ENCODE measurements at places on chromosomes 11 and 22. TPM values are rescaled to one million over a fixed set of nuclear protein-coding genes. Genes with fewer than 3 reads are reported as not detected.

- DNase-seq, result no peak
These were observed 228.2 kb upstream of the ZC3H12C start for GRCh38 chr11:109864834-109865547.

- DNase-seq, result peak; percentile 42
These were observed 946.0 kb downstream of the FAM181B start for GRCh38 chr11:81787584-81788049.

- no peak for DNase-seq
These were observed at the start of gene SAA2 for GRCh38 chr11:18248561-18248960. Gene SAA2 (minus strand): TSS chr11:18248668. CDS start chr11:18248011, 657 bp downstream.

DNA sequence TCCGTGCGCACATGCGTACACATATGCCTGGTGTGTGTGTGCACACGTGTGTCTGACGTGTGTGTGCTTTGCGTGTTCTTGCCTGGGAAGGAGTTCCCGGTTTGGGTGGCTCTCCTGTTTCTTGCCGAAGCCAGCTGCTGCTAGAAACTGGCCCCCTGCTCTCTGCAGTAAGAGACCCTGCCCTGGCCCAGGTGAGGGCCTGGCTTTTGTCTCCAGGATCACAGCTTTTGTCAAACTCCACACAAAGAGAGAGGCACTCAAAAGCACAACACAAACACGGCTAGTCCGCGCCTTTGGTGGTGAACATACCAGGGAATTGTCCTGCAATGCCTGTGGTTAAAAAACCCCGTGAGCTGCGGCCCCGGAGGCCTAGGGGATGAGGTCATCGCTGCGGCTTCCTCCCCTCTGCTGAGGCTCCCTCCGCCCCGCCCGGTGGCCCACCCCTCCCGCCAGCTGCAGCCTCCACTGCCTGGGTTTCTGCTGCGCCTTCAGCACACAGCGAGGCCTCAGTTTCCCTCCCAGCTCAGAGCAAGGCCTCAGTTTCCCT is 88.9 kb downstream of the KCNQ1 start:
- DNase-seq, result no peak

DNA sequence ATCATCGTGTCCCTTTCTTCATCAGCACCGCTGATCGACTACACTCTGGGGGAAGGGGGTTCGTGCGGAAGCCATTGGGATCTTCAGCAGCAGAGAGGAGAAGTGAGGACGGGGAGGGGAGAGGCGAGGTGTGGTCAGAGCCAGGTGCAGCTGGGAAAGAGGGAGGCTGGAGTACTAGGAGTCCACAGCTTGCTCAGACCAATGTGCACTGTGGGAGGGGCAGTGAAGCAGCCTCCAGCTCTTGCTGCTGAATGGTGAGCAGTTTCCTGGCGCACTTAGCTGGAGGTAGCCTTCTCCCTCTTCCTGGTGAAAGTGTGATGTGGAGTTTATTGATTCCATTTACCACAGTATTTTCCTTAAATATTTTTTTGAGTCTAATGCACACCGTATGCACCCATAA is 99.0 kb upstream of the NECTIN1 start:
- no peak for DNase-seq

DNA sequence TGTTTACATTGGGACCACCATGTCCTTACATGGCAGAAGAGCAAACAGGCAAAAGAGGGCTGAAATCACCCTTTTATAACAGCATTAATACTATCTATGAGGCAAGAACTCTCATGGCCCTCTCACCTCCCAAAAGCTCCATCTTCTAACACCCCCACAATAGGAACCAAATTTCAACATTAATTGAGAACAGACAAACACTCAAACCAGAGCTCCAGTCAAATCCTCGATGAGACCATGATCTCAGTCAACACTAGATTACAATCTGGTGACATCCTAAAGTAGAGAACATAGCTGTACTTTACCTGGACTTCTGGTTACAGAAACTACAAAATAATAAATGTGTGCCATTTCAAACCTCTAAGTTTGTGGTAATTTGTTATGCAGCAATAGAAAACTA is 25.1 kb downstream of the OR2AG2 start:
- DNase-seq, result no peak

DNA sequence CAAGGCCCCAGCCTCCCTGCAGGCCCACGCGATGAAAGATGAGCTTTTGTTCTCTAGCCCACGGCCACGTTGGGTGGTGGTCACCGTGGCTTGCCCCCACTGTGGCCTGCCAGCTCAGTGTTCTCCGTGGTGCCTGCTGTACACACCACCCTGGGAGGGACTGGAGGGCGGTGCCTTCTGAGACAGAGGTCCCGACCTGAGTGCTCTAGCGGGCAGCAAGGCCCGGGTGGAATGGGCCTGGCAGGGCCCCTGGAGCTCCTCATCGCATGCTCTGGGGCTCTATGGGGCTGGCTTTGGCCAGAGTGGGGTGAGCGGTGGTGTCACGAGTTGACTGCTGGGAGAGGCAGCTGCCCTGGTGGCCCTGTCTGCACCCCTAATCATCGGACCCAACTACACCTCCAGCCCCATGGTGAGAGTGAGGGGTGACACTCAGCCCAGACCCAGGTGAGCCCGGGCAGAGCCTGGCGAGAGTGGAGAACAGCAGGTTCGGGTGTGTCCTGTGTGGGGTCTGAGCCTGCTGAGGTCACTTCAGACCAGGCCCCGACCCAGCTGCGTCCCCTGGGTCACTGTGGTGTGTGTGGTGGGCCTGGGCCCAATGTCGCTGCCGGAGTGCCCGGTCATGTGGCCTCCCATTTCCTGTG is 541.9 kb downstream of the TBC1D22A start:
- DNase-seq, result no peak

GRCh38 chr11:8707541-8708191 is 25.1 kb downstream of the RPL27A start:
- DNase-seq, result no peak

DNA sequence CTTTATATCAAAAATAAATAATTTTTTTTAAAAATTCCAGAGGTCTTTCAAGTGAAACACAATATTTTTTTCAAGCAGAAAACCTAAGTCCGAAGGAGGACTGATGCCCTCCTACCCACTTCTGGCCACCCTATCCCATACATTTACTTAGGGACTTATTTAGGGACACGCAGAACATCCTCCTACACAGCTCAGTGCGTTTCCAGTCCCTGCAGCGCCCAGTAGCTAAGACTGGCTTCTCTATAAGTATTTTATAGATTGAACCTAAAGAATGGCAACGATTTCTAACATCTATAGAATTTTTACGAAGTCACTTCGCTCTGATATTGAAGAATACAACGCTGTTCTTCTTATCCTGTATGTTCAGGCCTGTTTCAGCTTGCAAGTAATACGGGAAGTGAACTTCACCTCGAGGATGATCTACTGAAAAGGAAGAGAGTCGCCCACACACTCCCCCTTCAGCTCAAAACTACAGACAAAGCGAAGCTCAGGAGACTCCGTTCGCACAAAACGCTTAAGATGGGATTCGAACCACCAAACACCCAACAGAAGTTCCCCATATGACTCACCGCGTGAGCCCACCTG is 328 bp downstream of the CHEK2 start:
- DNase-seq, result no peak

The PGA5 gene
- not detected for polyA plus RNA-seq

The TMPRSS5 gene
- not detected for polyA plus RNA-seq
